ENCODE measurements at places on chromosomes 1 and 21.

GRCh38 chr1:243580072-243580471 is 270.0 kb downstream of the AKT3 start:
- DNase-seq: no peak

DNA sequence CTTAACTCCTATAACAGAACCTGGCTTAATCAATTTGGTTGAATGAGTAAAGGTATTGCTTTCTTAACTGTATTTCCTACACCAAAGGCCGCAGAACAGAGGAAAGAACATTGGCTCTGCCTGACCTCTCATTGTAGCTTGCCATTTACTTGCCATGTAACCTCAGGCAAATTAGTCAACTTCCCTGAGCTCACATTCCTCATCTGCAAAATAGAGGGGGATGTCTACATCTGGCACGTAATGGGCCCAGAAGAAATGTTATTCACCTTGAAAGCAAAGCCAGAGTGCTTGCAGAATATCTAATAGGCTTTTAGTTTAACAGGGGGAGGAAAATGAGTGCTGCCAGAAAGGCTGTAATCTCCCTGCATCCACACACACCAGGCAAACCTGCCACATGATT is 44.3 kb downstream of the LAMC2 start:
- DNase-seq: no peak

GRCh38 chr1:152487871-152488270 is 22.7 kb upstream of the LCE5A start:
- DNase-seq: no peak

- no peak for DNase-seq
Measured at GRCh38 chr1:185593271-185593670, 140.9 kb upstream of the HMCN1 start.

DNA sequence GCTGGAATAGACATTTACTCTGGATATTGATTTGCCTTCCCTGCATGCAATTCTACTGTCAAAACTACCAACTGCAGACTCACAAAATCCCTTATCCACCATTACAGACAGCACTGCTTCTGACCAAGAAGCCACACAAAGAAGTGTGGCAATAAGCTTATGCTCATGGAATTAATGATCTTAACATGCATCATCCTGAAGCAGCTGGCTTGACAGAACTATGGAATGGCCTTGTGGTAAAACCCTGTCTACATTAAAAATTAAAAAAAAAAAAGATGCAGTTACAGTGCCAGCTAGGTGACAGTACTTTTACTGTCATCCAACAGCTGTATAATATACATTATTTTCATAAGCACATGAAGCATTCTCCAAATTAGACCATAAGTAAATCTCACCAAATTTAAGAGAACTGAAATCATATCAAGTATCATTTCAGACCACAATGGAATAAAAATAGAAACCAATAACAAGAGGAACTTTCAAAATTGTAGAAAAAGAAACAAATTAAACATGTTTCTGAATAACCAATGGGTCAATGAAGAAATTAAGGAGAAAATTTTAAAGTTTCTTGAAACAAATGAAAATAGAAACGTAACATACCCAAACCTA is 70.7 kb downstream of the SCMH1 start:
- no peak for DNase-seq

- no peak for DNase-seq
Measured at GRCh38 chr1:215860833-215861232, 293.7 kb downstream of the KCTD3 start.

DNA sequence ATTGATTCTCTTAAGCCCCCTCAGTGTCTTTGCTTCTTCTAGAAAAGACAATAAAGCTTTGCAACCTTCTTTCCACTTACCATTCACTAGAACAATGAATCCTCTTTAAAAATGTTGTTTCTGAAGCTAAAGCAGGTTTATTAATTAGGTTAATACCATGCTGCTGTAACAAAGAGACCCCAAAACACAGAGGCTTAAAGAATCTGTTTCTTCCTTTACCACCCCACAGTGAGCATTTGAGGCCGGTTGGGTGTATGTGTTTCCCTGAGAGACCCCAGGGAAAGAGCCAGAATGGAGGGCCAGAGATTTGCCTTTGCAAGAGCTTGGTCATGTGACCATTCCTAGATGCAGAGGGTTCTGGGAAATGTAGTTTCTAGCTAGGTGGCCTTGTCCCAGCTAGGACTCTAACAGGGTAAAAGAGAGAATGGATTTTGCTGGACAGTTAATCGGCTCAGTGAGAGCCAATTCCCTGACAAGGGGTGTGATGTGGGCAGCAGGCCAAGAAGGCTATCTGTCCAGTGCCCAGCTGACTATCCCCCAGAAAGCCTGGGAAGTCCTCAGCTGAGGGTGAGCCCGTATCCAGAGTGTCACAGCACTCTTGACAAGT is 191.8 kb upstream of the TMEM51 start:
- no peak for DNase-seq

- DNase-seq: no peak
Measured at GRCh38 chr1:109490029-109490933, 3.6 kb upstream of the CYB561D1 start.

- no peak for DNase-seq
Measured at GRCh38 chr1:115595279-115596079, 46.3 kb upstream of the VANGL1 start.

GRCh38 chr1:155478270-155478852 is 84.2 kb downstream of the ASH1L start:
- DNase-seq: no peak

DNA sequence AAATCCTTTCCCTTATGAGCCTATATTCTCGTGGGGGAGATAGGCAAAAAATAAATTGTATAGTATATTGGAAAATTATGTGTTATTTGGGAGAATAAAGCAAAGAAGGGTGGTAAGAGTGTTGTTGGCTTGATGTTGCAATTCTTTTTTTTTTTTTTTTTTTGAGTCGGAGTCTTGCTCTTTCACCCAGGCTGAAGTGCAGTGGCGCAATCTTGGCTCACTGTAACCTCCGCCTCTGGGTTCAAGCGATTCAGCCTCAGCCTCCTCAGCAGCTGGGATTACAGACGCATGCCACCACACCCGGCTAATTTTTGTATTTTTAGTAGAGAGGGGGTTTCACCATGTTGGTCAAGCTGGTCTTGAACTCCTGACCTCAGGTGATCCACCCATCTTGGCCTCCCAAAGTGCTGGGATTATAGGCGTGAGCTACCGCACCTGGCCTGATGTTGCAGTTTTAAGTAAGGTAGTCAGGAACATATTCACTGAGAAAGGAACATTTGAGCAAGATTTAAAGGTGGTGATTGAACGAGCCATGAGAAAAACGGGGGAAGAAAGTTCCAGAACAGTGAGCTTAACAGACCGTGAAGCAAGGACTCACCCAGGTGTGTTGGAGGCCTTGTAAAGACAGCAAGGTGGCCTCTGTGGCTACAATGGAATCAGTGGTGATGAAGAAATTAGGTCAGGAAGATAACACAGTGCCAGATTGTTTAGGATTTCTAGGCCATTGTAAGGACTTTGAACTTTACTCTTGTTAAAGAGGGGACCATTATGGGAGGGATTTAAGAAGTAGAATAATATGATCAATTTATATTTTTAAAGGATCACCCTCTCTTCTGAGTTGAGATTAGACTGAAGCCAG is 45.8 kb downstream of the RPRD2 start:
- DNase-seq: no peak

DNA sequence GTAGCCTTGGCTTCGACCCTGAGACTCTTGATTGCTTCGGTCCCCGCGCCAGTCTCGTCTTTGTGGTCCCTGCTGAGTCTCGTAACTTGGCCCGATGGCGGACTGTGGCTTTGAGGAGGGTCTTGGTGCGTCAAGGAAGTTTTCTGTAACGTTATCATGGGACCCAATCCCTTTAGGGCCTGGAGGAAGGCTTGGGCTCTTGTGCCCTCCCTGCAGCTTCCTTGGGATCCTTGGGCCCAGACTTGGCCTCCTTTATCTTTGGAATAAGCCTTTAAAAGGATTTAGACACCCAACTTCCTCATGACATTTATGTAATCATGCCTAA is 371 bp downstream of the ZMPSTE24 start:
- no peak for DNase-seq

DNA sequence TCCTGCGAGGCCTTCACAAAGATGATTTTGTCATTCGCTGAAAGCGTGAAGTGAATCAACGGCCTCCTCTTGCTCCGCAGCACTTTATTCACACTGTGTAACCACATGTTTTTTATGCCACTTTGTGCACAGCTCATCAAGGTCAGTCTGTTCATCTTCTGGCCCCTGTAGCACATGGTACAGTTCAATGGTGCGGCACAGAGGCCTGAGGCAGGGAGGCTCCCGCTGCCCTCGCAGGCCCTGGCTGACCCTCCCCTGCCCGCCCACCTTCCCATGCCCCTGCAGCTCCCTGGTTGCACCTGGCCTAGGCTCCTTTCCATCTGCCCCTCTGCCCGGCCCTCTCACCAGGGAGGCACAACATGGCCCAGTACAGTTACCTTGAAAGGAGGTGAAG is 87.5 kb downstream of the CD247 start:
- DNase-seq: no peak

- DNase-seq: no peak
Measured at GRCh38 chr1:53310847-53311681, 16.8 kb downstream of the LRP8 start.

DNA sequence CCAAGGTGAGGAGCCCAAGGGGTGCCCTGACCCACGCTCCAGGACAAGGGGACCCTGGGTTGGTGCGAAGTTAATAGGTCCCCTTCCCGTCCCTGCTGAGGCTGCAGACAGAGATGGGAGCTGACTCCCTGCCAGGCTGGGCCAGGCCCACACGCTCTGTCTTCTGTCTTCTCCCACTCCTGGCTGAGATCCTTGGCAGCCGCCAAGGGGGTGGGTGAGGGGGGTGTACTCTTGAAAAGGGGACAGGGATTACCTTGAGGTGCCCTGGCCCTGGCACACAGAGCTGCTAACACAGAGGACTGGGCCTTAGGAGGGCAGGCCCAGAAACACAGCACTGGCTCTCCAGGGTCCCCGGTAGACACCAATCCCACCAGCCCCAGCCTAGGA is 11.0 kb upstream of the CTRC start:
- no peak for DNase-seq

DNA sequence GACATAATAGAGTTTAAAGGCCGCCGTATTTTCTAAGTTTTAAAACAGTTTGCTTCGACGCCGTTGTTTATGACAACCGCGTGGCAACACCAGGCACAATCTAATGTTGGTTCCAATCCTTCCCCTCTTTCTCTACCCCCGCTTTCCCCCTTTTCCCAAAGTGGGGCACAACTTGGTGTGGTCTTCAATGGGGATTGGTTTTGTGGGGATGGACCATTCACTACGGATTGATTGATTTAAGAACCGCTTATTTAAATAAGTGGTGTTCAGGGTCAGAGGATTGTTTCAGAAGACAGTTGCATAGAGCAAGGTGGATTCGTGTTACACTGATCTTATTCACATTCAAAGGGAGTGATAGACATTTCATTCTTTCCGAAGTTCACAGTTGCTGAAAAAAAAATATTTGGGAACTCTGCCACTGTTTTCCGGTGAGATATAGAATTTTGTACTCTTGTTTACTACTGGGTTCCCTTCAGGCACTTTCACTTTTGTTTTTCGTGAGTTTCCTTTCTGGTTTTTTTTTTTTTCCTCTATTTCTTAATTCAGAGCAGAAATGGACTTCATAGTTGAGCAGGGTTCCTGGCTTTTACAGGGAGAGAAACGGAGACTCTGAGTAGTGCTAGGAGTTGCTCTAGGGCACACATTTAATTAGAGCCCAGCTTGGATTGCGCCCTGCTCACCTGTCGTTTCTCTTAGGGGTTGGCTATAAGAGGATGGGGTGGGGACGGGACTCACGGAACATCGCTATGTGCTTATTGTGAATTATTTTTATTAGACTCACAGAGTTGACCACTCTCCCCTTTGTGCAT is 79.6 kb upstream of the AK4 start:
- DNase-seq: peak; percentile 88

DNA sequence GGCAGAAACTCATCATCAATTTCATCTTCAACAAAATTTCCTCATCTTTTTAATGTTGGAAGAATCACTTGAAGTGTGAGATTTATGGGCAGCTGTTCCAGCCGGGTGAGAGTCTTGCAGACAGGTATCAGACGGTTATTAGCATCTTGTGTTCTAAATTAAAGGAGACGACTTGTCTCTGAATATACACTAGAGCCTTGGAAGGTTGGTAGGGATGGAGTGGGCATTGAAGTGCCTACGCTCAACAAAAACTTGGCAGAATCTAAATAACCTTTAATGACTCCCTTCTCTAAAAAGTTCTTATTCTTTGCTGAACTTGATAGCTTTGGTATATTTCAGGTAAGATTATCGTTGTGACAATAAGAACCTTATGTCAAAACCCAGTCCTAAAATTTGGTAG is 111.5 kb upstream of the MAGI3 start:
- DNase-seq: no peak

GRCh38 chr21:42784276-42784675 is 95.1 kb downstream of the WDR4 start:
- DNase-seq: no peak

GRCh38 chr1:3360646-3361257 is 93.7 kb upstream of the ARHGEF16 start:
- no peak for DNase-seq

GRCh38 chr1:44002606-44003157 is 11.3 kb downstream of the CCDC24 start:
- no peak for DNase-seq

DNA sequence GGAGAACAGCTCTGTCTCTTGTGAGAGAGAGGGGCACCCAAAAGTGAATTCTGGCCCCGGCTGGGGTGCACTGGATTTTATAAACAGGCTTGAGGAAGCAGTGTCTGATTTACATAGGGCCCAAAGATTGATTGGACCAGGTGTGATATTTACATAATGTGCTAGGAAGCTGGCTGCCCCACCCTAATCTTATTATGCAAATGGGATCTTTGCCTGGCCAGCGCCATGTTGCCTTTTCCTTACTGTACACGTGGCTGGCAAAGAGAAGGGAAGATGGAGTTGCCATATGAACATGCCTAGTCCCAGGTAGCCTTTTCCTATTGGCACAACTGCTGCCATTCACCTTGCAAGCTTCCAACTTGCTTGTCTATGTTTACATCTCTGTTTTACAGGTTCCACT is 29.0 kb upstream of the CFHR4 start:
- no peak for DNase-seq

- DNase-seq: no peak
Measured at GRCh38 chr21:42010507-42011495, 641 bp upstream of the ZBTB21 start.

DNA sequence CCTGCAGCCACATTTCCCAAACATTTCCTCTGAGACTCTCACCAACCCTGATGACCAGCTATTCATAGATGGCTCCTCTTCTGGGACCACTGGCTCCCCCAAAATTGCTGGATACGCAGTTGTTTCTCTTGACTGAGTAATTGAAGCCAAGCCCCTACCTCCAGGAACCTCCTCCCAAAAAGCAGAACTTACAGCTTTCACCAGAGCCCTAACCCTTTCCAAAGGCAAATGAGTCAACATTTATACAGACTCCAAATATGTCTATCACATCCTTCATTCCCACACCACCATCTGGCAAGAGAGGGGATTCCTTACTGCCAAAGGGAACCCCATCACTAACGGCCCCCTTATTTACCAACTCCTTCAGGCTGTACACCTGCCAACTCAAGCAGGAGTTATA is 20.3 kb upstream of the CA6 start:
- DNase-seq: no peak

- no peak for DNase-seq
Measured at GRCh38 chr1:225517697-225518096, 89.9 kb upstream of the LBR start.

Data from vagina (tissue), 2 donors.